ENCODE measurements at places on chromosomes 12 and 14. TPM values are rescaled to one million over a fixed set of nuclear protein-coding genes. Genes with fewer than 3 reads are reported as not detected.

DNA sequence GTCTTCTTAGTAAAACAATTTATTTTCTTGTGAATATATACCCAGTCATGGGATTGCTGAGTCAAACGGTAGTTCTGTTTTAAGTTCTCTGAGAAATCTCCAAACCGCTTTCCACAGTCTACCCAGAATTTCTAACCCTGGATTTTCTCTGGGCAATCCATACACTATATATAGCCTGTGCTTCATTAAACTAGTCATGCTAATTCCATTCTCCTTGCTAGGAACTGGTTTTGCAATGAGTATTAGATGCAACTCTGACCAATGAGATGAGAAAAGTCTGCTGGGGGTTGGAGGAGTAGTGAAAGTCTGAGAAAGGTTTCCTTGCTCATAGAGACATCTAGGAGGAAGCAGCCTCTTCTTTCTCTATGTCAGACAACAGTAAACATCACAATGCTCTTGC, 196.1 kb upstream of the CDKN3 start:
- DNase-seq, result no peak

- no peak for DNase-seq
Measured at GRCh38 chr14:94451091-94451771, 1.4 kb downstream of the SERPINA11 start.

DNA sequence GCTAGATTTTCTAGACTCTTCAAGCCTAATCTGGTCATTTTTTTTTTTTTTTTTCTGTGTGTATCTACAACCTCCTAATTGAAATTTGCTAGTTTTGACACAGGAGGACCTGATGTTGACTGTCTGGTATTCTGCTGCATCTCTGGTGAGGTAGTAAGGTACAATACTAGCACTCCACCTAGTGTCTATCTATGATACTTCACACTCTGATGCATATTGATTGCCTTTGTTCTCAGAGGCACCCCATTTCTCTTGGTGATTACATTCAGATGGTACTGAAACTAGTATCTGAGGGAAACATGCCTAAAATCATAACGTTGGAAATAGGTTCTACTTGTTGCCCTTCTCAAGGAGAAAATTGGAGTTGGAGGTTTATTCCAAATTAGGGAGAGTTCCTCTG, 930.5 kb upstream of the NOVA1 start:
- no peak for DNase-seq

- no peak for DNase-seq
Measured at GRCh38 chr12:125544960-125545359, 479.7 kb downstream of the AACS start.

DNA sequence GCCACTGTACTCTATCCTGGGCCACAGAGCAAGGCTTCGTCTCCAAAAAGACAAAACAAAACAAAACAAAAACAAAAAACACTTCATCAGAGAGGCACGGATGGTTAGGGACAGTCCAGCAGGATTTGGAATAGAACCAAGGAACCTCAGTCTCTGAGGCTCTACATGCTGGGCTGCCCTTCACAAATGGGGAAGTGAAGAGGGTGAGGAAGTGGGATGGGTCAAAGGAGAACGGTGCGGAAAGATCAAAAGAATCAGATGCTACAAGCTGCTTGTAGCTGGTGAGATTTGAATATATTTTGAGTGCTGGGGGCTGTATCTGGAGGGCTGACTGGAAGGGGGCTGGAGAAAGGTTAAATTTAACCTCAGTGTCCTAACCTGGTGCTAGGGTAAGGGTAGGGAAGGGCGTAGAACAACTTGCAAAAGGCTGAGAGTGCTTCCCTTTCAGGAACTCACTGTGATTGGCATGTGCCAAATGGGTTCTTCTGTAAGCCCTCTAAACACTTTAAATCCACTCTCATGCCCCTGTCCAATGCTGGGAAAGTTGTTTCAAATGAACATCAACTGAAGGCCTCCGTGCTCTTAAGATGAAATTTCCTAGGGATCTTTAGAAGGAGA, 4.6 kb downstream of the FOXJ2 start:
- no peak for DNase-seq

- DNase-seq, result no peak
Measured at GRCh38 chr12:108337235-108338223, 1.6 kb downstream of the CMKLR1 start.

SDR9C7 gene
- total RNA-seq, result 0.29 TPM

DNA sequence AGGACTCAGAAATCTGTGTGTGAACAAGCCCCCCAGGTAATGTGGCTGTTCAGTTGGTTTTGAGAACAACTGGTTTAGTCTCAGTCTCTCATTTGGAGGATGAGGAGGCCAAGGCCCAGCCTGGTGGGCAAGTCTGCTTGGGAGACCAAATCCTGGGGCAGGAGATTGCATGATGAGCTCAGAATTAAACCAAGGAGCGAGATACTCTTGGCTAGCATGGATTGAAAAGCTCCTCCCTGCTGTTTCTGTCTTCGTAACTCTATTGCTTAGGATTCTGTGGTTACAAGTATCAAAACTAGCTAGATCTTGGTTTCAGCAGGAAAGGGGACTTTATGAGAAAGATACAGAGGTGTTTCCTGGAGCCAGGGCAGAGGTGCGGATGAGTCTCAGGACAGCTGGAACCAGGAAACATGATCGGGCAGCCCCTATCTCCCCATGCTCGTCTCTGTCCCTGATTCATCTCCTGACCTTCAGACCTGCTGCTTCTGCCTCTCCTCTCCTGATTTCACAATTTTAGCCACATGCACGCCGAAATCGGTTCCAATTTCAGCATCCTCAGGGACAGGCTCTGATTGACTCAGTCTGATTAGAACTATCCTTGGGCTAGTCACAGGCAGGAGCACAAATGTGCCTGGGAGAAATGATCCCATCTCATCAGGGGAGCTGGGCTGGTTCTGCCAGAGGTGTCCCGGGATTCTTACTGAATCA, 40.2 kb upstream of the RIN3 start:
- no peak for DNase-seq

DNA sequence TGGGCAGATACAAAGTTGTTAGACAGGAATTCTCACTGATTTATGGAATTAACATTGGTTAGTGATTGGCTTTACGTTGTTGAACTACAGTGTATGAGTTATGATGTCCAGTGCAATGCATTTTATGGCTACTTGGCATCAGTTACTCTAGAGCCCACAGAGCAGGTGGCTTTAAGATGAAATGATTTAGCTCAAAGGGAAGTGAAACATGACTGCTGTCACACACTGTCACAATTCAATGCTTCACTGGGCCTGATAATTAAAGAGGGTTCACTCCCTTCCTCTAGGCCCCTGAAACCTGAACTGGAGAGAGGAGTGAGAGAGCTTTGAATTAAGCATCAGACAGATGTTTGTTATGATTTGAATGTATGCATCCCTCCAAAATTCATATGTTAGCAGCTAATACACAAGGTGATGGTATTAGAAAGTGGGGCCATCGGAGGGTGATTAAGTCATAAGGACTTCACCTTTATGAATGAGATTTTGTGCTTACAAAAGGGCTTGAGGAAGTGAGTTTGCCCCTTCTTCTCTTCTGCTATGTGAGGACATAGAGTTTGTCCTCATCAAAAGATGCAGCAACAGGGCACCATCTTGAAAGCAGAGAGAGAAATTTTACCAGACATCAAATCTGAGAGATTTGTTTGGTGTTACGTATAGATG, 175.8 kb upstream of the GRIN2B start:
- DNase-seq, result no peak

GRCh38 chr14:23043754-23044153, 1.7 kb downstream of the PSMB11 start:
- DNase-seq, result no peak

GRCh38 chr12:19962192-19962591, 406.1 kb upstream of the PDE3A start:
- no peak for DNase-seq

- DNase-seq, result no peak
Measured at GRCh38 chr12:131112021-131112420, 158.3 kb downstream of the ADGRD1 start.

GALC gene
- total RNA-seq, result 27.1 TPM

RNASE7 gene
- total RNA-seq, result 0.66 TPM

PIWIL1 gene
- total RNA-seq, result not detected

RNASE13 gene
- not detected for total RNA-seq

DNA sequence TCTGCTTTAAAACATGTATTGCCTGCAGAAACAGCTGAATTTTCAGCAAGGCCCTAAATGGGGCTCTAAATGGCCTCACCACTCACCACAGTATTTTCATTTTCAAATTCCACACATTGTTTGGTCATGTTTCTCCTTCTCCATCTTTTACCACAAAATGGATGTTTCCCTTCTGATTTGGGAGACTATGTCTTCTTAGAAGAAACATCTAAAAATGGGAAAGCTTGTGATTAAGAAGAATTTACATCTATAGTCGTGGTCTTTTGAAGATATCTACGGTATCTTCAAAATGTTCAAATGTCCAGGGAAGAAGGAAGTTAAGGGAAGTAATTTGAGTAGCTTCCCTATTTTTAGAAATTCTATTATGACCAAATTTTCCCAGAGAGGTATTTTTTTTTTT, 20.7 kb upstream of the TUBA1C start:
- no peak for DNase-seq

SYT10 gene
- total RNA-seq, result 12.9 TPM

DNA sequence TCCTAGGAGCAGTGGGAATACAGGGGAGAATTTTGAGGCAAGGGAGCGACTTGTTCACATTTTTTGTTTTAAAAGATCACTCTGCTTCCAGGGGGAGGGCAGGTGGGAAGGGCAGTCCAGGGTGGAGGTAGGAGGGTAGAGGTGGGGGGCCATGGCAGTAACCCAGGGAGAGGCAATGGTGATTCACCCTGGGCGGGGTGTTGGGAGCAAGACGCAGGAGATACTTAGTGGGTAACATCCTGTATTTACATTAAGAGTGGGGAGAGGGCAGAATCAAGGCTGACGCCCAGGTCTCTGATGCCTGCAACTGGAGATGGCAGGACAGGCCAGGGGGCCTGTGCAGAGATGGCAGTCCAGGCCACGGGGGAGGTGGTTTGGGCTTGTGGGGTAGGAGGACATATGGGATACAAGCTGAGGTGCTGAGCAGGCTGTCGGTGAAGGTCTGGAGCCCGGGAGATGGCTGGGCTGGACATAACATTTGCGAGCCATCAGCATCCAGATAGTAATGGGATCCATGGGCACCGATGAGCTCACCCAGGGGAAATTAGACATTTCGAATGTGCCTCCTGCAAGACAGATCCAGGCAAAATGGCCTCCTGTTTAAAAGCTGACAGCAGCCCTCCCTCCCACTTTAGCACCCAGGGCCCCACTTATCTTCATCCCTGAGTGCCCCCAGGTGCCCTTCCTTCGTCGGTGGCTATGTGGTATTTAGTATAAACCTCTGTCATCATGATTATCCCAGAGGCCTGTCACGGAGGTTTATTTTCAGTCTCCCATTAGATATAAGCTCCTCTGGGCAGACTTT, 9.3 kb downstream of the EML1 start:
- no peak for DNase-seq

MRPL52 gene
- total RNA-seq, result 74.4 TPM

OR4E2 gene
- total RNA-seq, result not detected

DNA sequence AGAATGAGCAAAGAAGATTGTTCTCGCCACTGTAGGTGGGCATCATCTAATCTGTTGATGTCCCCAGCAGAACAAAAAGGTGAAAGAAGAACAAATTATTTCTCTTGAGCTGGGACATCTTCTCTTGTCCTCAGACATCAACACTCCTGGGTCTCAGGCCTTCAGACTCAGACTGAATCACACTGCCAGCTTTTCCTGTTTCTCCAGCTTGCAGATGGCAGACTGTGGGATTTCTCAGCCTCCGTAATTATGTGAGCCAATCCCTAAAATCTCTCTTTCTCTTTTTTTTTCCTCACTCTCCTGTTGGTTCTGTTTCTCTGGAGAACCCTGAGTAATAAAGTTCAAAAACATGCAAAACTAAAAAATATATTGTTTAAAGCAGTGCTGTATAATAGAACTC, 3.7 kb upstream of the TMPRSS12 start:
- DNase-seq, result no peak

- no peak for DNase-seq
Measured at GRCh38 chr12:109269428-109269827, 39.7 kb downstream of the FOXN4 start.

RNFT2 gene
- total RNA-seq, result 33.2 TPM

- DNase-seq, result no peak
Measured at GRCh38 chr12:49293056-49293956, 1.6 kb upstream of the PRPH start.

DNA sequence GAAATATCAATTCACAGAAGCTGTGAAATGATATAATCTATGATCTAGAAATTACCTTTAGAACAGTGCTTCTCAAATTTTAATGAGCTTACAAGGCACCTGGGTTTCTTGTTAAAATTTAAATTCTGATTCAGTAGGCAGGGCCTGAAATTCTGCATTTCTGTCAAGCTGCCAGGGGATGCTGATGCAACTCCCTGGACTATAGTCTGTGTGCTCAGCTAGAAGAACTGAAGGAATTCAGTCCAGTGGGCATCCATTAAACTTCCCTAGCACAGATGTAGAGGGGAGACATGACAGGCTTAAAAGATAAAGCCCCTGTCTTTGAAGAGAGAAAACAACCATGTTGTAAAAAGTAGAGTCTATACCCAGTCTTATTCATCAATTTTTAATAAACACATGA, 441.8 kb downstream of the TMTC2 start:
- DNase-seq, result no peak

SSPN gene
- 19.4 TPM for total RNA-seq

DNA sequence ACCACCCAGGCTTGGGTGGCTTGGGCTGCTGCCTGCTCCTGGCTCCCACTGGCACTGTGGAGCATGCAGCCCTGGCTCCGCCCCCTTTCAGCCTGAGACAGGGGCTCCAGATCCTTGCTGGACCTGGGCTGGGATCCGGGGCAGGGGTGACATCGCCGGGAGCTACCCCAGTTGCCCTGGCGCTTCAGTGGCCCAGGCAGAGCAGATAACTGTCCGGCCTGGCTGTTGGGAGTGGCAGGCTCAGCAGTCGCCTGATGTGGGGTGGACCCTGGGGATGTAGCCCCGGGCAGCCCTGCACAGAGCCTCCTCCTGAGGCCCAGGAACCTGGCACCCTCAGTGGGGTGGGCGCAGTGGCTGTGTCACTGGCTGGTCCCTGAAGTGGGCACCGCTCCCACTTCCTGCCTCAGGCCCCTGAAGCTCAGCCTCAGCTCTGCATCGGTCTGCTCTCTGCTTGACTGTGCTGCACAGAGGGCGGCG, 57.9 kb downstream of the FUT8 start:
- no peak for DNase-seq

DNA sequence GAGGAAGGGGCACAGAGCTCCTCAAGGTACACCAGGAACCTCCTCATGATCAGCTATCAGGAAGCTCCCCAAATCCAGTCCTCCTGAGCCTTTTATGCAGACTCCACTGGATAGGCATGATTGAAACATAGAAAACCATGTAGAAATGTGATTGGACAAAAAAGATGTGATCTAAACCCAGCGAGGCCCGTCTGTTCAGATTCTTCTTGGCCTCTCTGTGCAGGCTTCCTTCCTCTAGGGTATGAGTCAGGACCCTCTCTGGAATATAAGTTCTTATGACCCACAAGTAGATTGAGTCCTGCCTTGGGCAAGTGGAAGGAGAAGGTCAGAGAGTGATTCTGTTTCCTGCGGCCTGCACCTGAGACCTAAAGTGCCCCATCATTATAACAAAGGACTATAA, 166.3 kb downstream of the PHLDA1 start:
- no peak for DNase-seq

NTN4 gene
- total RNA-seq, result 4.8 TPM
